ENCODE measurements at places on chromosomes 5 and 9.

DNA sequence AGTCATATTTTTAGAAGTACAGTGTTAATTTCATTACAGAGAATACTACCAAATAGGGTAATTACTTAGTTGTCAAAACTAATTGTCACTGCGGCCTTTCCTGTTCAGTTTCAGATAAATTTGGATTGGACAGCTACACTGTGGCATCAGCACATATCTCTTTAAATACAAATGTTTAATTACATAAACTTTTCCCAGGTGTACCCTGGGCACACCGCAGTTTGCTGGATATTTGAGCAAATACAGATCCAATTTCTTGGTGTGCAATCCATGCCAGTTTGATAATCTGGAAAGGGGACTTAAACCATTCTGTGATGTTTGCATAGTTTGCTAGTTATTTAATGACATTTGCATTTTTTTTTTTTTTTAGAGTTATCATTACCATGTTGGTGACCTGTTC lies 10.8 kb downstream of the ATP6V0E1 start:
- DNase-seq: no peak

GRCh38 chr5:168301593-168302390 lies 10.3 kb downstream of the WWC1 start:
- no peak for DNase-seq

DNA sequence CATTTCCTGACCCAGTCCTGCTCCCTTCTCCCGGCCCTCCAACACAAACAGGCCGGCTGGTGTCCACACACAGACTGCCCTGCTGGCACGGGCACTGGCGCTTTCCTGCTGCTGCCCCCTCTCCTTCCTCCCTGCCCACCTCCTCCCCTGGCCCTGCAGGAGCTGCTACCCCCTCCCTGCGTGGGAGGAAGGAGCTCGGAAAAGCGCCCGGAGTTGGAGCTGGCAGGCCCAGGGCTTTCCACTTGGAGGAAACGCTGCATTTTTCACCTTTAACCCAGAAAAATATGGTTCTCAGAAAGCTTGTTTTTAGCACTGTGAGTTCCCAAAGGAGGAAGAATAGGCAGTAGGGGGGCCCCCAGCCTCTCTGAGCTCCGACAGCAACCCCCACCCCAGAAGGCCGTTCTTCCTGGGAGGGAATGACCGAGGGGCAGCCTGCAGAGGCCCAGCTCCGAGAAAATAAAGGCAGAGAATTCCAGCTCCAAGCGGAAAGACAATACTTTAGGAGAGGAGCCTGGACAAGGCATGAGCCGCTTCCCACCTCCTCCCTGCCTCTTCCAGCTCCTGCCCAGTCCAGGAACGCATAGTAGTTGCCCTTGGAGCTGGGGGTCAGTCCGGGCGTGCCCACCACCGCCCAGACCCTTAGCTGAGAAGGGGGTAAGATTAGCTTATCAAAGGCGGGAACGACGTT lies 88.9 kb downstream of the LIFR start:
- DNase-seq: no peak

- no peak for DNase-seq
Measured at GRCh38 chr9:73202980-73203379, 51.3 kb downstream of the ANXA1 start.

GRCh38 chr9:135840107-135840506 lies 67.2 kb downstream of the CAMSAP1 start:
- no peak for DNase-seq
